ENCODE measurements at places on chromosomes 6 and 20.

GRCh38 chr20:62365814-62366369, 1.2 kb downstream of the LAMA5 start:
- DNase-seq: no peak

GRCh38 chr6:150548330-150548729, 51.4 kb upstream of the PLEKHG1 start:
- no peak for DNase-seq

- DNase-seq: no peak
These were observed 164.6 kb downstream of the BCKDHB start for GRCh38 chr6:80271074-80271473.

DNA sequence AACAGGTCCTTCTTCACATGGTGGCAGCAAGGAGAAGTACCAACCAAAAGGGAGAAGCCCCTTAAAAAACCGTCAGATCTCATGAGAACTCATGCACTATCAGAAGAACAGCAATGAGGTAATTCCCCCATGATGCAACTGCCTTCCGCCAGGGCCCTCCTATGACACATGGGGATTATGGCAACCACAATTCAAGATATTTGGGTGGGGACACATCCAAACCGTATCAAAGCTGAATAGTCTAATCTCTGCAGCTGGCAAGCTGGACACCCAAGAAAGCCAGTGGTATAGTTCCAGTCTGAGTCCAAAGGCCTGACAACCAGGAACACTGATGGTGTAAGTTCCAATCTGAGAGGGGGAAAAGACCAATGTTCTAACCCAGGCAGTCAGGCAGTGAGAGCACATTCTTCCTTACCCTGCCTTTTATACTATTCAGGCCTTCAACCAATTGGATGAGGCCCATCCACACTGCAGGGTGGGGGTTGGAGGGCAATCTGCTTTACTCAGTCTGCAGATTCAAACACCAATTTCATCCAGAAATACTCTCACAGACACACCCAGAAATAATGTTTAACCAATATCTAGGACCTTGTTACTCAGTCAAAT, 17.9 kb upstream of the CNKSR3 start:
- no peak for DNase-seq

DNA sequence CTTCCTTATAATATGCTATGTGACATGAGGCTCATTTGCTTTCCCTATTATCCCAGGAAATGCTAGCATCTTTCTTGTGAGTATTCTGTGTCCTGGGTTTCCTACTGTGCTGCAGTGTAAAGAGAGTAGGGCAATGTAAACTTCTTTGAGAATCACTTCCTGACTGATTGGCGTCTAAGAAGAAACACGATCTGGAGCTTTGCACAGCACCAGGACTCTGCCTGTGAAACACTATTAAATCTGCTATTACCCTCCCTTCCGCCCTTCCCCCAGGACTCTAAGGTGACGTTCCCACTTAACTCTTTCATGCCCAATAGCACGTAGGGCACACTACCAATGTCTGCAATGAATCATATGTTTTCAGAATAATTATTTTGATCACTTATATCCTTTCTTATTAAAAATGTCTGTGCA, 607.3 kb upstream of the CITED2 start:
- no peak for DNase-seq

- DNase-seq: no peak
These were observed 18.5 kb upstream of the ISM1 start for GRCh38 chr20:13202565-13202964.

DNA sequence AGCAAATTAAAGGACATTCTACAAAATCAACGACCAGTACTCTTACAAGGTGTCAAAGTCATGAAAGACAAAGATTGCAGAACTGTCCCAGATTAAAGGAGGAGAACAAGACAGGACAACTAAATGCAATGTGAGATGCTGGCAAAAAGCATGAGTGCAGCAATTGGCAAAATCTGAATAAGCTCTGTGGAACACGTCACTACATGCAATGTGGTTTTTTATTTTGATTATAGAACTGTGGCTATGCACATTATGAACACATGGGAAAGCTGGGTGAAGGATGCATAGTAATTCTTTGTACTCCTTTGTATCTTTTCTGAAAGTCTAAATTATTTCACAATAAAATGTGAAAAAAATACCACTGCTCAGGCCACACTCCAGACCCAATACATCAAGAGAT, 509.4 kb downstream of the KIF16B start:
- DNase-seq: no peak

DNA sequence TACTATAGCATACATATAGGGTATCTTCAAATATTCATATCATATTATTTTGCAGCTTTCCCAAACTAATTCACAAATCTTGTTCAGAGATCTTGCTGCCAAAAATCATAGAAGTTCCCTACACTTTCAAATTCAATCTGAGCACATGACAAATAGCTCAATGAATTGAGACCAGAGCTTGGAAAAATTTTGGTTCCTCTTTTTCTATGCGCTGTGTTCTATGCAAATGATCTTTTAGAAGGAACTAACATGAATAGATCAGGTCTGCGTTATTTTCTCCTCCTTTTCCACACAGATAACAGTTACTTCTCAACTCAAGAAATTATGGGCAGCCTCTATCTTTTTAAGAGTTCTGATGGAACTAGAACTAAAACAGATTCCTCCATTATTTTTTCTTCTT, 316.3 kb downstream of the ARHGAP18 start:
- no peak for DNase-seq

All from GM18507 (cell line).